Stimulated activated naive CD4-positive, alpha-beta T cell (primary cell): ENCODE measurements at places on chromosomes 6 and 20.

- no peak for DNase-seq
Observed at GRCh38 chr6:40685862-40686261, 98.7 kb upstream of the LRFN2 start.

- DNase-seq = no peak
Observed at GRCh38 chr6:110392727-110393126, 22.6 kb downstream of the DDO start.

DNA sequence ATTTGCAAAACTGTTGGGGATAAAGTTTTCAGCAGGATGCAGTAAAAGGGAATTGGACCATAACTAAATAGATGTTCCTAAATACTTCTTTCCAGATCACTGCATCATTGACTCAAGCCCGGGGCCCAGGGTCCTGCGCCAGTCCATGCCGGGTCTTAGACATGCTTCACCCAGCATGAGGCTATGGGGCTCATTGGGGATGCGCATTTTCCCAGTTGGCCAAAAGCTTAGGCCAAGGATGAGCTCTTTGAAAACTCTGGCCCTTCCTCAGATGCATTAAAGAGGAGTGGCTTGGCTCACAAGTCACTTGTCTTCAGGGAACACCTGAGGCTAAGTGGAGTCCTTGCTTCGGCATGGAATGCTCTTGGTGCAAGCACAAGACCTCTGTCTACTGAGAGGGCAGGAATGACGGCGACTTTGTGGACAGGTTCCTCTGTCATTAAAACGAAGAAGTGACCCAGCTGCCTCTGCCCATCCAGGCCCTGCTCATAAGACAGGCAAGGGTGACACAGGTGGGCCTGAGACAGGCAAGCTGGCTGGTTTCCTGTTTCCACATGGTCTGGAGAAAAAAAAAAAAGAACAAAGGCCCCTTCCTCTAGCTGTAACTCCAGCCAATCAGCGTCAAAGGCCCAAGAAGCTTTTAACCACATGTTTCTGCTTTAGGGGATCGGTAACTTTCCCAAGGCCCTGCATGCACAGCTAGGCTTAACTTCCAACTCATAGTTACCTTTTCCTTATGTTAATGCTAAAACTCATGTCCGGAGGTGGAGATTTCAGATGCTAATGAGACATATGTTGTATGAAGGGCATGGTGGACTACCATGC is 81.4 kb upstream of the CDH4 start:
- DNase-seq = no peak

DNA sequence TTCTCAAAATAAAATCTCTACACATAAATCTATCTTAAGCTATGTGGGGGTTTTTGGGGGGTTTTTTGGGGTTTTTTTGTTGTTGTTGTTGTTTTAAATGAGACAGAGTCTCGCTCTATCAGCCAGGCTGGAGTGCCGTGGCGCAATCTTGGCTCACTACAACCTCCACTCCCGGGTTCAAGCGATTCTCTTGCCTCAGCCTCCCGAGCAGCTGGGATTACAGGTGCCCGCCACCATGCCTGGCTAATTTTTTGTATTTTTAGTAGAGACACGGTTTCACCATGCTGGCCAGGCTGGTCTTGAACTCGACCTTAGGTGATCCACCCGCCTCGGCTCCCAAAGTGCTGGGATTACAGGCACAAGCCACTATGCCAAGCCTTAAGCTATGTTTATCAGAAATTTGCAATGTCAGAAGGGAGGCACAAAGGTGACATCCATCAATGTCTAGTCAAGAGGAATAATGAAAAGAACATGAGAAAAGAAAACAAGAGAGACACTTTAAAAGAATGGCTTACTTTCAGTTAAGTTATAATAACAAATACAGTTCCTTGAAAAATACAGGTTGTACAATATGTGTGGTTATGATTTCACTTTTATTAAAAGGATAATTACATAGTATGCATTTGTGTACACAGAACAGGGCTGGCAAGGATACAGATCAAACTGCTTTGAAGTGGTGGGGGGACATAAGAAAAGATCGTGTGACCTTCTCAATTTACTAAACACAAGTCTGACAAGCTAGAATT is 28.6 kb downstream of the SLC23A2 start:
- no peak for DNase-seq

GRCh38 chr6:126086560-126086959 is 100.2 kb downstream of the TRMT11 start:
- no peak for DNase-seq
